ENCODE measurements at places on chromosomes 16 and 17.

DNA sequence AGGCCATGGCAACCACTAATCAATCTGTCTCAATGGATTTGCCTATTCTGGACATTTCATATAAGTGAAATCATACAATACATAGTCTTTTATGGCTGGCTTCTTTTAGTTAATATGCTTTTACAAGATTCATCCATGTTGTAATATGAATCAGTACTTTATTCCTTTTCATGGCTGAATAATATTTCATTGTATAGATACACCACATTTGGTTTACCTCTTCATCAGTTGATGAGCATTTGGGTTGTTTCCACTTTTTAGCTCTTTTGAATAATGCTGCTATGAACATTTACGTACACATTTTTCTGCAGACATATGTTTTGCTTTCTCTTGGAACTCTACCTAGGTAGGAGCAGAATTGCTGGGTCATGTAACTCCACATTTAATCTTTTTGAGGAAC is 2.8 kb upstream of the ZNRF1 start:
- DNase-seq: no peak

DNA sequence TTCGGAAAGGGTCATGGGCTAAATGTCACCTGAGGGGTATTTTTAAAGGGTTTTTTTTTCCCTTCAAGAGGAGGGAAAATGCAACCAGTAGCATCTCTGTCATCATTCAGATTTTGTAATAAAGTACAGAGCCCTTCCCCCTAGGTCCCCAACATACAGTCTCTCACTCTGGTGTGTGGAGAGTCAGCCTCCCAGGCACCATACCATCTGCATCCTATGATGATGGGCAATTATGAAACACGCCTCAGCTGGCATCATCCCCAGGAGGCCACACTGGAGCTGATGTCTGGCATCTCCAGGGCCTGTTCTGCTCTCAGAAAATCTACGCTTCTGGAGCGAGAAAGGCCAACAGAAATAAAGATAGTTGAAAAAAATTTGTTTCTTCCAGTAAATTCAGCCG is 32.0 kb downstream of the TBX4 start:
- no peak for DNase-seq

GRCh38 chr16:79415983-79416640 is 184.4 kb downstream of the MAF start:
- DNase-seq: no peak

- no peak for DNase-seq
These were observed 22.3 kb upstream of the PABPN1L start for GRCh38 chr16:88888461-88889387.

- no peak for DNase-seq
These were observed 8.6 kb downstream of the UTP4 start for GRCh38 chr16:69141014-69141413.

- DNase-seq: no peak
These were observed 188.2 kb upstream of the CIBAR2 start for GRCh38 chr16:85300406-85300968.

DNA sequence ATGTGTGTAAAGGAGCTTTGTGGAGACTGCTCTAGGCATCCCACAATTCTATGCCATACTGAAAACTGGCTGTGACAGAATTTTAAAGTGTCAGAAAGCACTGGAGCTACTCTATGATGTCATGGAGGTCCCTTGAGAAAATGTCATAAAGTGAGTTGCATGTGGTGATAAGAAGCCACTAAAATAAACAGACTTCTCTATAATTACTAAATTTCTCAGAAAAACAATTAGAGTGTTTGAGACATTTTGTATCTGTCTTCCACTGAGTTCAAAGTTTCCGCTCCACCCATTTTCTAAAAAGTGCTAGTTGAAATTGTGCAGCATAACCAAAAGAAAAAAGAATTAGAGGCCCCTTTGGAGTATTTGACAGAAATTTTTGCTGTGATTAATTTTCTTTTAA is 603.9 kb downstream of the KCNJ2 start:
- DNase-seq: no peak

- DNase-seq: peak; percentile 27
These were observed 8.0 kb downstream of the SPPL2C start for GRCh38 chr17:45852535-45853297.

DNA sequence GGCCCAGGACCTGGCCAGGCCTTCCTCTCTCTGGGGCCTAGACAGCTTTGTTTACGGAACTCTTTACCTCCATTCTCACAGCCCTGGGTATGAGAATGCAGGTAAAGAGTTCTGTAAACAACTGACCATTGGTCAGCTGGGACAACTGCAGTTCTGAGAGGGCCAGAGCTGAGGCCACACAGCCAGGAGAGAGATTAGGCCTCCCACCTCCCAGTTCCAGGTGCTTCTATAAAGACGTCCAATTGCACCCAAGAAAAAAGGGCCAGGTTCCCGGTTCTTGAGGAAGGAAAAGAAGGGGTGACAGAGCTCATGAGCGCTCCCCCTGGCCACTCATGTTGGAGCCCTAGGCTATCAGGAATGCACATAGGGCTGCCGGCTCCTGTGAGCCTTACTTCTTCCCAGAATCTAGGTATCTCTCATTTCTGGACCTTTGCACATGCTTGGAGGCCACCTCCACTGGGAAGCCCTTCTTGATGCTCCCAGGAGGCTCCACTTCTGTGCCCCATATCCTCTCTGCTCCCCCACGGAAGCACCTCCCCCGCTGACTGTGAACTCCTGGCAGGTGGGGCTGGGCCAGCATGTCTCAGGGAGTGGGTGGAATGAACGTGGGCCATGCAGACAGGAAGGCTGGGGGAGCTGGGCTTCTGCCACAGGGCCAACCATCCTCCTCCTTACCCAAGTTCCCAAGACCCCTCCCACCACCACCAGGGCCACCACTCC is 13.1 kb downstream of the CNGB1 start:
- no peak for DNase-seq

GRCh38 chr17:17425591-17425990 is 51.2 kb upstream of the MED9 start:
- no peak for DNase-seq

- DNase-seq: no peak
These were observed 91.2 kb downstream of the TOX3 start for GRCh38 chr16:52455549-52456277.

DNA sequence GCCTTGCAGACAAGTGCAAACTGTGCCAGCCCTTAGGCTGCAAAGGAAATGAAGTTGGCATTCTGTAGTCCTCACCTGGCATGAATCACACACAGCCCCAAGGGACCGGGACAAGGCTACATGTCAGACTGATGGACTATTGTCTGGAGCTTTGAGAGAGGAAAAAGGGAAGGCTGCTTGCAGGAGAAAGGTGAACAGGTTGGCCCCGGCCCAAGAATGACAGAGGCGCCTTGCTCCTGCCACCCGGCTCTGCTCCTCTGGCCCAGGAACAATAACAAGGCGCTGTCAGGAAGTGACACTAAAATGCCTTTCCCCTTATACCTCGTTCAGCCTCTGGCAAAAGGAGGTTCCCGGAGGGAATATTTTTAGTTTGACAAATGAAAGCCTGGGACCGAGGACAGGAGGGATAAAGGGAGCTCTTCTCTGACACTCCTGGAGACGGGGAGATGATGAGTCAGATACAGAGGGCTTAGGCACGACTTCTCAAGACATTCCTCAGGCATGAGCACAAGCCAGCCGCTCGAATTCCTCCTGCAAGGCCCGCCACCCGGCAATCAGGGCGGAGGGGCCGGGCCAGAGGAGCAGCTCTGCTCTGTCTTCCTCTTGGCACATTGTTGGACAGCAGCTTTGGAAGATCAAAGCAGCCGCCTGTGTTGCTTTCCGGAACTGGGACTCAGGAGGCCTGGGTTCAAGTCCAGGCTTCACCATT is 105.8 kb downstream of the NOG start:
- no peak for DNase-seq
